ENCODE measurements at places on chromosomes 7 and 10. TPM values are rescaled to one million over a fixed set of nuclear protein-coding genes. Genes with fewer than 3 reads are reported as not detected.

- DNase-seq, result peak; percentile 51
Measured at GRCh38 chr7:155831807-155832524, 19.7 kb upstream of the SHH start.

The ADCY1 gene
- 3.9 TPM for total RNA-seq

DNA sequence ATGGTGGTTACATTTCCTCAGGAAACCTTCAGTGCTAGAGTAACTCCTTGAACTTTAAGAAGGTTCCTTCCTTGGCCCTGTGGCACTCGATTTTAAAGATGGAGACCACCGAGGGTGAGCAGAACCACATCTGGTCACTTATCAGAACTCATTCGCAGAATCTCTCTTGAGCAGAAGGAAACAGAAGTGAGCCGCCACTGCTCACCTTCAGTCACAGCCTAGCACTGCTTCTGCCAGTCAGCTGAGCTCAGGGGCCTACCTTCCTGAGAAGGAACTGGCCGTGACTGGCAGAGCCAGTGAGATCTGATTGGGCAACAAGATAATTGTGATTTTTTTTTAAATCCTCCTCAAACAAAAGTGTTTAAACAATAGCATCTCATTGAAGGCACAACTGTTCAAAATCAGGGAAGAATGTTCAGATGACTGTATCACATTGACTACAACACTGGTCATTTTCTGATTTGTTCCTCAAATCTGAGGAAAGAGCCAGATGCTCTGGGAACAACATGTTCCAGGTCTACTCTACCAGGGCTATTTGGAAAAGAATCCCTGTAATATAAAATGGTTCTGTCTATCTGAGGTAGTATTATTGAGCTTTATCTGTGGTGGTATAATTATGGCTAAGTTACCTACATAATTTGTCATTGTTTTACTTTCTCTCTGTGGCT, 2.7 kb upstream of the SYPL1 start:
- no peak for DNase-seq

The LMBR1 gene
- 70.5 TPM for total RNA-seq

DNA sequence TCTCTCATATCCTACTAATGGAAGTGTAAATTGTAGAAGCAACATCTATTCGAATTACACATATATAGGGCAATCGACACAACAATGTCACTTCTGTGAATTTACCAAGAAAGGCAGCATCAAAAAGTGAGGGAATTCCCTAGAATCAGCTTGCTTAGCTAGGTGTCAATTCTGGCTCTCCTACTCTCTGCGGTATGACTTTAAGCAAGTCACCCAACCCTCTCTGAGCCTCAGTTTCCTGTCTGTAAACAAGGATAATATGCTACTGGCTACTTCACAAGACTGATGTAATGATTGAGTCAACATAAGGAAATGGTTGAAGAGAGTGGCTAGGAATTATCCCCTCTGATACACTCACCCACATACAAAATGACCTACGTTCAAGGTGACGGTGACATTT, 19.4 kb downstream of the CCDC6 start:
- DNase-seq, result no peak

- no peak for DNase-seq
Measured at GRCh38 chr7:103887853-103888602, 101.4 kb downstream of the RELN start.

GRCh38 chr10:131743190-131744151, 157.3 kb upstream of the PPP2R2D start:
- no peak for DNase-seq
